ENCODE measurements at places on chromosomes 2 and 18.

DNA sequence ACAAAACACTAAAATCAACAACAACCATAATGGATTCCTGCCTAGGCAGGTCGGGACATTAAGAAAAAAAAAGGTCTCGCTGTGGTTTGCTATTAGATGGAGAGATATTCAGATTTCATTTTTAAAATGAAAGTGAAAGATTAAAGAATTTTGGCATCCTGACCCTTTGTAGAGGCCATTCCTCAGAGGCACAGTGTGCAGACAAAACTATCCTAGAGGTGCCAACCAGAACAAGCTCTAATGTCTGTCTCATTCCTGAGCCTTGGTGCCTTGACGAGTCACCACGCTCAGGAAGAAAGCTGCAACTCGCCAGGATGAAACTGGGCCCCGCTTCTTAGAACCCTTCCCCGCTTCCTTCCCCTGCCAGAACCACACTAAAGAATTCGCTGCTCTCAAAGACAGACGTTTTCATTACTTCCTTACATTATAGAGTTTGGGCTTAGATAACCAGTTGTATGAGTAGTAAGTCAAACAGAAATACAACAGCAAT, 156.0 kb downstream of the TGIF1 start:
- DNase-seq, result peak; percentile 67

DNA sequence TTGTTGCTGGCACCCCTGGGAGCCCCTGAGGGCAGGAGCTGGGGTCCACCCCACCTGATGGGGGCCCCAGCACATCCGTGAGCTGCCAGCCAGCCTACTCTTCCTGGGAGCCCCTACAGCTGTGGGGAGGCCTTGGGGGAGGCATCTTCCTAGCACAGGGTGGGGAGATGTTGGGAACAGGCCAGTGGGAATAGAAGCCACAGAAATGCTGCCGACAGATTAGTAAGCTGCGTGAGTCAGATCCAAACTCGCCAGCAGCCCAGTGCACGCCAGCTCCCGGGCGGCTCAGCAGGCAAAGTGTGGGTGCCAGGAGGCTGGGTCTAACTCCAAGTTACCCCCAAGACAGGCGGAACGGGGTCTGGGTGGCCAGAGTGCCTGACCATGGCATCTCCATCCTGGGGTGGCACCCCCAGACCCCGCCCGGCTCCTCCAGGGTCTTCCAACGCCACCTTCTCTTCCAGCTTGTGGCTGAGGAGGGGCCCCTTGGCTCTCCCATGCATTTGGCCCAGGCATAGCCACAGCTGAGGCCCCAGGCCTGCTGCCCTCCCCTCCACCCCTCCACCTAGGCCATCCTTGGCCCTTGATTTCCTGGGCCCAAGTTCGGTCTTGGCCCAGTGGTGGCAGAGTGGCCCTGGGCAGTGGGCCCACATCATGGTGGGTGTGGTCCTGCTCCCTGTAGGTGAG, 15.3 kb downstream of the CROCC2 start:
- DNase-seq, result peak; percentile 94

- no peak for DNase-seq
These were observed 10.4 kb downstream of the TBR1 start for GRCh38 chr2:161426455-161426921.

- peak; percentile 1 for DNase-seq
These were observed 60.0 kb upstream of the SGPP2 start for GRCh38 chr2:222364285-222364895.

GRCh38 chr18:64799376-64799775, 650.5 kb upstream of the LINC00305 start:
- DNase-seq, result no peak

GRCh38 chr18:5891184-5891853, 4.0 kb downstream of the TMEM200C start:
- DNase-seq, result no peak

DNA sequence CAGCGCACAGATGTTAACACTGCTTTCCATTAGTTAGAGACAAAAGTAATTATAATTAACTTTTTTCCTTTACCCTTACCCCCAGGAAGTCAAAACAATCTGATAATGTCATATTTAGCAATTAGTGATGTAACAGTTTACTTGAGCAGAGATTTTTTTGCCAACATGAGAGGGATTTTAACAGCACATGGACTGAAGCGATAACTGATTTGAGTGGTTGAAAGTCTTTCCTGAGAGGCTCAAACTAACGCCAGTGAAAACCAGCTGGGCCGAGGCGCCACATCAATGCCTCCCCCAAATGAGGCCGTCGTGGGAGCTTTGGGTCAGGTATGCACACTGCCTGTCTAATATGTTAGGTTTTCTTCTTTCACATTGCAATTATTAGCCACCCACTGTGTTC, 469.9 kb upstream of the SMIM21 start:
- DNase-seq, result no peak

DNA sequence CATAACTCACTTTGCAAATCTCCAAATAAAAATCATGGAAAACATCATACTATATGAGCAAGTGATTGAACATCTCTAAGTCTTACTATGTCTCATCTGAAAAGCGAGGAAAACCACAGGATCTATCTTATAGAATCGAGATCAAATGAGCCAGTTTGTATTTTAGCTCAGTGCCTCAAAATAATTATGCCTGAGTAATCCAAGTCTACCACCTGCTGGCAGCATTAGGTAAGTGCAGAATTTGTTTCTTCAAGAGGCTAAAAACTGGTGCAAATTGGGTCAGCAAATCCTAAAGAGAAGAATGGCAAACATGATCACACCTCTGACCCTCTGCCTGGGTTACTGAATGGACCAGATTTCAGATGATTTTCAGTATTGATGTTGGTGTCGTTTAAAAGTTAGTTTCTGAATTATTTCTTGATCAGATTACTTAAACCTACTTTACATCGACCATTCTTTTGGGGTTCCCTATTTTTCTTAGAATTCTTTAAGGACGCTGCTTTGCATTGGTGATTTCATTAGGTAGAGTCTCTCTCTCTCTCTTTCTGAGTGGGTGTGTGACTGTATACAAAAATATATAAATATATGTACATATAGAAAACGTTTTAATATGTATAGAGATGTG, 12.7 kb upstream of the FHOD3 start:
- peak; percentile 82 for DNase-seq

- no peak for DNase-seq
These were observed 34.0 kb upstream of the GPR55 start for GRCh38 chr2:230958820-230959756.
